Nucleus accumbens (tissue), 56 donors: ENCODE measurements at places on chromosomes 5 and 9.

GRCh38 chr5:864492-865167 is 13.8 kb upstream of the ZDHHC11 start:
- no peak for DNase-seq

DNA sequence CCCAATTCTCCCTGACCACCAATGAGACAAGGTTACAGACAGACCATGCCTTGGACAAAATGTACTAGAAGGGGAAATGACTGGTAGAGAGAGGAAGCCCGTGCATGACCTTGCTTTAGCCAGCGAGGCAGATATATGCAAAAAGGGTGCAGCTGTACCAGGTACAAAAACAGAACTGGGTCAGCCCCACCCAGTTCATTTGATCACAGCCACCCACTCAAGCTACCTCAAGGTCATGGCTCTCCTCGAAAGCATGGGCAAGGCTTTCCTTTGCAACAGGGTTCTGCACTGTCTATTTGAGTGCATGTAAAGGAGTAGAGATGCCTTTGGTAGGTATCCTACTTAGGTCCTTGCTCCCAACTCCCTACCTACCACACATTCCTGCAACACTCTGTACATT is 33.3 kb downstream of the TLE1 start:
- no peak for DNase-seq

- DNase-seq, result no peak
Measured at GRCh38 chr9:134190232-134191121, 26.1 kb upstream of the RNU6ATAC start.

GRCh38 chr9:120643061-120643460 is 63.1 kb upstream of the CDK5RAP2 start:
- DNase-seq, result no peak

GRCh38 chr9:130638284-130639123 is 25.9 kb upstream of the PRDM12 start:
- DNase-seq, result no peak

- no peak for DNase-seq
Measured at GRCh38 chr5:147160902-147161700, 73.7 kb upstream of the STK32A start.

GRCh38 chr5:130135506-130135905 is 231.2 kb downstream of the CHSY3 start:
- no peak for DNase-seq

DNA sequence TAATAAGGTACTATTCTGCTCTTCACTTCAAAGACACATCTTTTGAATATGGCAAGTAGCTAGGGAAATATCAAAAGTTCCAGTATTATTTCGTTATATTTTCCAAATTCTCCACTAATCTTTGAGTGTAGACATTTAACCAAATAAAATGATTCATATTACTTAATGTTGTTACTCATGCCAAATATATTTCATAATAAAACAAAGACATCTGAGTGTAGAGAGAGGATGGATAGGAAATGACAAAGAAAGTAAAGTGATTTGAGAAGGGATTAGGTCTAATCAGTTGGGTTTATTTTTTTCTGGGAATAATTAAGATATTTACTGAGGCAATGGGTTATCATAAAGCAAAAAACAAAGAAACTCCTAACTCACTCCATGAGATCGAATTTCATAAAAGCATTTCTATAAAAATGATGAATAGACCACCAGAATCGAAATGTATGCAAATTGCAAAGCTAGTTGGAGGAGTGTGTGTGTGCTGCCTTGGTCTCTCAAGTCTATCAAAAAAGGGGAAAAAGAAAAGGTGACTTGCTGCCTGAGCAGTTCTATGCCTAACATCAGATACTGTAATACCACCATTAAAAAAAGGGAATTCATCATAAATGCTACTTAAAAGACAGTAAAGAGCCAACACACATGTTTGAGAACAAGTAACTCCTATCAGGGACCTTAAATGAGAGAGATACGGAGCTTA is 255.5 kb downstream of the PDE4D start:
- DNase-seq, result no peak

GRCh38 chr9:14989811-14990210 is 79.6 kb upstream of the FREM1 start:
- DNase-seq, result no peak

- DNase-seq, result no peak
Measured at GRCh38 chr5:68332556-68332955, 117.0 kb downstream of the PIK3R1 start.

- no peak for DNase-seq
Measured at GRCh38 chr5:38830521-38831051, 15.2 kb upstream of the OSMR start.

- no peak for DNase-seq
Measured at GRCh38 chr9:96619124-96619465, 548 bp downstream of the CDC14B start.

DNA sequence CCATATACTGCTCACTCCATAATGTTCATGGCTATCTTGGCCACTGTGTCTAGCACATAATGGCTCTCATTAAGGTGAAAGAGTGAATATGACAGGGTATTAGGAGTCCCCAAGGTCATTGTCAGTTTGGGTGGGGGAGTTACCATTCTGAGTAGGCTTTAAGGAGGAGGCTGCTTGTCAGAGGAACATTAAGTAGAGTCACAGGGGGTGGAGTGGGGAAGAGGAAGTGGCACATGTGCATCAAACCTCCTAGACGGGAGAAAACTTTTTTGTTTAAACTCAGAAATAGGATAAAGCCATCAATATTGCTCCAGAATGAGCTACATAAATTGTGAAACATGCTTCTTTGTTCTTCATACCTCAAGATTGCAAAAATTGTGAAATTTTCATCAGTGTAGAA is 45.5 kb downstream of the DAB2IP start:
- no peak for DNase-seq

GRCh38 chr5:6729386-6730310 is 16.4 kb downstream of the TENT4A start:
- no peak for DNase-seq

- DNase-seq, result no peak
Measured at GRCh38 chr9:18474783-18475182, 830 bp downstream of the ADAMTSL1 start.

DNA sequence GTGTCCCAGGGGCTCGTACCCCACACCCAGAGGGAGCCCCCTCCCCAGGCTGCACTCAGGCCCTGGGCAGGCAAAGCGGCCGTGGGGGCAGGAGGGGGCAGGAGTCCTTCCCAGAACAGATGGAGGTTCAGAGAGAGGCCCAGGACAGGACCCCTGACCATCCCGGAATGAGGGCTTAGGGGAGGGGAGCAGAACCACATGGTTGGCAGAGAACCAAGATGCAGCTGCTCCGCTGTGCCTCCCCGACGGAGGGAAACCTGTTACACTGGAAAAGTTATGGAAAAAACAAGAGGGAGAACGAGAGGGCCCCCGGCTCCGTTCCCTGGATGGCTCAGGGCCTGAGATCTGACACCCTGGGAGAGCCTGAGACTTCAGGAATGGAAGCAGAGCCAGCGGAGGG is 22.7 kb downstream of the SLC12A7 start:
- DNase-seq, result no peak

DNA sequence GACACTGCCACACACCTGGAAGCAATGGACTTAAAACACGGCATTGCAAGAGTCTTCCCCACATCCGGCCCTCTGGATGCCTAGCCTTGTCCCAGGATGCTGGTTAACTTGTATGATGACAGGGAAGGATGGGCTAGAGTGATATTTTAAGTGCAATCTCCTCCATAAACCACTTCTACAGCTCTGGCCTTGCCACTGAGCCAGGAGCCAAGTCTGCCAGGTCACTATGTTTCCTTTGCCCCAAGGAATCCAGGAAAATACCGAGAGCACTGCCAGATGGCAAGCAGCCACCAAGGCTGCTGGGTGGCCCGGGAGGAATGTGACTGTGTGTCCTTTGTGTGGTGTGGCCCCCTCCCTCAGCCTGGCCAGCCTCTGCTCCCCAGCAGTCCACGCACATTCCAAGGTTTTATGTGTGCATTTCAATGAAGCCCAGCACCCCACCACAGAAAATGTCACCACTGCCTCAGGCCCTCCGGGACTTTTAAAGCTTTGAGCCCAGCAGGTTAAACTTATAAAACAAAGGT is 106.0 kb downstream of the FRMD3 start:
- no peak for DNase-seq

DNA sequence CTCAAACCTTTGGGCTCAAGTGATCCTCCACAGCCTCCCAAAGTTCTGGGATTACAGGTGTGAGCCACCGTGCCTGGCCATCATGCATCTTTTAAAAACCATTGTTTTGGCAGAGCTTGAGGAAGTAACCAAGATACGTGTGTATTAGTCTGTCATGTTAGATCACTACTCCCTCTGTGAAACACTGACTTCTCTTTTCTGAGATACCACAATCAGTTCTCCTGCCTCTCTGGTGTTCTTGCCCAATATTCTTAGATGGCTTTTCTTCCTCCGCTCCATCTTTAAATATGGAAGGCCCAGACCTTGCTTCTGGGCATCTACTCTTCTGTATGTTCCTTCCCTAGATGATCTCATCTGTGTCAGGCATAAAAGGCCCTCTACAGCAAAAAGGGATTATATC is 14.2 kb upstream of the CCNB1 start:
- DNase-seq, result no peak

DNA sequence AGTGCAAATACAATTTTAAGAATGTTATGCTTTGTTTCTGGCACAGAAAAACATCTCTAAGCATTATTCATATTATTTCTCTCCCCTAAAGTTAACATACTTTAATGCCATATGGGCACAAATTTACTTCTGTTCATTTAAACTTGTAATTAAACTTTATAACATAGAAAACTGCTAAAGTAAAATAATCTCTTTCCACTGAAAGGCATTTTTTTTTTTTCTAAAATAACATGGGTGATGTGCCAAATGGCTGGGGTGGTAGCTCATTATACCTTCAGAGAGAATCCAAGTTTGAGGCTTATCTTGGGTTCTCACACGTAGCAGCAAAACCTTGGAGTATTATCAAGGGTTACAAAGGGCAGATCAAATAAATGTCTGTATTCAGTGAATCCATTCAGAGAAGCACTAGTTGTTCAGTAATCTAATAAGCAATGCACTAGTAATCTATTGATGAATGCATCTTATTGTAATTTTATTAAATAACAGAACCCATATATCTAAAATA is 257.6 kb upstream of the POU5F2 start:
- DNase-seq, result no peak

DNA sequence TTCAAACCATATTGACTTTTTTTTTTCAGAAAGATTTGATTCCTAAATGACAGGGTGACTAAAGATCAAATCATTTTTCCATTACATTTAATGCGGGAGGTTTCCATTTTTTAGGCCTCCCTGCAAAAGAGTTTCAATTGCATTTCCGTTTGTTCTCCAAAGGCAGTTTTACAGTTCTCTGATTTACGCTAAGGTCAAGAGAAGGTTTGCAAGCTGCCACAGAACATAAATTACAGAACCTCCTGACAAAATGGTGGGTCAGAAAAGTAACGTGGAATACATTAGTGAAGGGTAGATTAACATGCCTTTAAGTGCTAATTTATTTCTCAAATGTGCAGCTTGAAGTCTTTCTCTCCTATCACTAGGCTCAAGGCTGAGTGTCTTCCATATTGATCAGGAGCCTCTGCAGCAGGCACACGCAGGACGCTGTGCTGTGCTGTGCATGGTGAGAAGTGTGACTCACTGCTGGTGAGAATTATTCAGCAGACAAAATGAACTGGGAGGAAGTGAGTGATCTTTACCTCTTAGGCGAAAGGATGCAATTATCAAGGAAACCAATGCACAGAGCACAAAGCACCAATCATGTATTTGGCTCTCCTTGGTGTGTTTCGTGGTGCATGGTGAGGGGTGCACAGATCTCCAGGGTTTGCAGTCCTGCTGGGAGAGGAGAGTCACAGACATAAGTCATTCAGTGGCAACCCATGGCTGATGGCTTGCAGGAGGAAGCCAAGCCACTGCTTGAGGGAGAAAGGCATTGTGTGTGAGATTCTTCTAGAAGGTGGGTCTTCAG is 136.3 kb downstream of the TENT4A start:
- no peak for DNase-seq

GRCh38 chr5:126875303-126875785 is 98.4 kb downstream of the LMNB1 start:
- no peak for DNase-seq
